ENCODE measurements at places on chromosomes 3 and 15.

DNA sequence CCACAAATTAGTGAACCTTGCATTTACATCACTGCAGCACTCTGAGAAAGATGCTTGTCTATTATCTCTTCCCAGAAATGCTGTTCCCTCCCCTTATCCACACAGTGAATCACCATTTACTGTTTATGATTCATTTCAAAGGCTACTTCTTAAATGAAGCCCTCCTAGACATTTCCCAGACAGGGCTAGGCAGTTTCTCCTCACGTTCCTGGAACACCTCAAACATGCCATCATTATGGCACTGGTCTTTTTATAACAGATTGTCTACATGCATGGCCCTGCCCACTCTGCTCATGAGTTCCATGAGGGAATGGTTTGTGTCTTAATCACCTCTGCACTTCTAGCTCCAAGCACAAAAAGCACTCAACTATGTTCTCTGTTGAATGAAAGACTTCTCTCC, 32.2 kb upstream of the TM2D3 start:
- H3K27ac ChIP-seq: no peak overlapping the region
- peaks cover 48% of the 10 kb centered on the region for H3K36me3 ChIP-seq
- H3K27me3 ChIP-seq: no peaks in the 10 kb centered on the region
- no peak overlapping the region for H3K4me3 ChIP-seq
- H3K4me1 ChIP-seq: no peaks in the 10 kb centered on the region
- DNase-seq: no peak

DNA sequence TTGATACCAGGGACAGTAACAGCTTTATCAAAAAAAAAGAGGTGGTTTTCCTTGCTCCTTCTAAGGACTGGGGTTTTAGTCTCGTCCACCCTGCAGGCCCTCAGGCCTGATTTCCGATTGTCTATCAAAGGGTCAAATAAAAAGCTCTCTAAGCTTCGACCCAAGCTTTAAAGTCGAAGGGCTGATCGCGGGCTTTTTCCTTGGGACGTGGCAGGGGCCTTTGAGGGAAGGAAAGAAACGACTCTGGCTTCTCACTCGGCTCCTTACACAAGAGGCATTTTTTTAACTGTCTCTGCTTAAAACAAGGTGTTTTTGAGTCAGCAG, 354 bp upstream of the KLHL24 start:
- peak overlapping the region; percentile 100 for H3K27ac ChIP-seq
- H3K4me1 ChIP-seq: peaks cover 18% of the 10 kb centered on the region
- no peaks in the 10 kb centered on the region for H3K27me3 ChIP-seq
- H3K36me3 ChIP-seq: no peaks in the 10 kb centered on the region

DNA sequence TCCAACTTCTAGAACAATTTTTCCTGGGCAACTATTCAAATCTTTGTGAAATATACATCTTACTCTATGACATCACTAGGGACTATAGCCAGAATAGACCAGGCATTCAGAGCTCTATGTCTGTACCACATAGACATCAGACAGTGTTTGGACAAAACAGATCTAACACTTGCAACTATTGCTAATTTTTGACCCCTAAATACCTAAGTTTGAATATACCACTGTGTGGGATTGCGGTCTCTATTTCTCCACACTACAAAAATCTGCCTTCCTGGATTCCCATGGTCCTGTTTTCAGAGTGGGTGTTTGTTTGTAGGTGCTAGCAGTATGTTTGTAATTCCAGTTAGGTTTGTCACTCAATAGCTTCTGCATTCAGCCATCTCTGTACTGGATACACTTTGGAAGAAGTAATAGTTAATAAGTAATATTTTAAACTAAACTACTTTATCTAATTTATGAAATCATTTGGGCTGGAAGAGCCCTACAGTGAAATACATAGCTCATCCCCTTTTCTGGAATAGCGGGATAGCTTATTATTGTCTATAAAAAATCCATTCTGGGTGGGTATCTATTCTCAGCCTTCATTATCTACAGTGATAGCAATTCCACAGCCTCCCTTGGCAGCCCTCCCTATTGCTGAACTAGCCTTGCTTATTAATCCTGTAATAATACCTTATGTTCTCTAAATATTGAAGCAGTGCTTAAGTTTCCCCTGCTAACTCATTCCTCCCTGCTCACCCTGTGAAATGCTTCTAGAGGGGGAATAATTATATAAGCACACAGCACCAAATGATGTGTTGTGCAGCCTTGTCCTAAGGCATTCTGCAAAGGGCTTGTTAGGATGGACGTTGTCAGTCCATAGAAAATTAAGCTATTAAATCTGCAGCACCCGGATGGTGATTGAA, 49.4 kb downstream of the RBMS3 start:
- no peak overlapping the region for H3K27ac ChIP-seq
- no peak overlapping the region for H3K4me3 ChIP-seq
- peaks cover 33% of the 10 kb centered on the region for H3K4me1 ChIP-seq
- H3K36me3 ChIP-seq: no peaks in the 10 kb centered on the region

DNA sequence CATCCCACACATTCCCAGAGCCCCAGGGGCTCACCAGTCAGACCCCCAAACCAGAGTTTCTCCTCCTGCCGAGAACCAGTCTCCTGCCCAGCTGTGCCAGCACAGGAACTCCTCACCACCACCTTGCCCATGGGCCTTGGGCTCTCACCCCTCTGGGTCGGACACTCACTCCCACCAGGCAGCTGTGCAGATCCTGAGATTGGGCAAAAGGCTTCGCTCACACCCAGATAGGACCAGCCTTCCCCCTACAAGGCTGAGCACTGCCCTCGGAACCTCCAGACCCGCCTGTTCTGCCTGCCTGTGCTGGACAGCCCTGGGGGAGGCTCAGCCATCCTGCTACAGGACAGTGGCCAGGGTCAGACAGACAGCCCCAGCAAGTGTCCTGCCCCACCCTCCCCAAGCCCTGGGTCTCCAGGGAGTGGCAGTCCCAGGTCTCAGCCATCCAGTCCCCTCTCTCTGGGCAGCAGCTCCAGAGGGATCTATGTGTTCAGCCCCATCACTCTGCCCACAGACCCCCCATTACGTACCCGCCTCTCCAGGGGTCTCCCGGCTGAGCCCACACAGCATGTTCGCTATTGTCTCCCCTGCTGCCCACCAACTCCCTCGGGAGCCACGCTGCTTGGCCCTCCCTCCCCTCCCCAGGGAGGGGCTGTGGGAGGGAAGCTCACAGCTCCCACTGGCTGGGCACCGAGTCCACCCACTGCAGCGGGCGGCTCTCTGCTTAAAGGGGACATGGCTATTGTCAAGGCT, at the start of gene GRIP2:
GRIP2 (minus strand) TSS at position 601 of the 750 bp plus-strand sequence; CDS start at position 567, 34 bp downstream.
- H3K4me3 ChIP-seq: no peak within 1 kb of the TSS
- H3K27ac ChIP-seq: no peak within 1 kb of the TSS
- no peaks in the 10 kb centered on the region for H3K36me3 ChIP-seq
- no peak for DNase-seq
- H3K27me3 ChIP-seq: peaks cover 11% of the 10 kb centered on the region

DNA sequence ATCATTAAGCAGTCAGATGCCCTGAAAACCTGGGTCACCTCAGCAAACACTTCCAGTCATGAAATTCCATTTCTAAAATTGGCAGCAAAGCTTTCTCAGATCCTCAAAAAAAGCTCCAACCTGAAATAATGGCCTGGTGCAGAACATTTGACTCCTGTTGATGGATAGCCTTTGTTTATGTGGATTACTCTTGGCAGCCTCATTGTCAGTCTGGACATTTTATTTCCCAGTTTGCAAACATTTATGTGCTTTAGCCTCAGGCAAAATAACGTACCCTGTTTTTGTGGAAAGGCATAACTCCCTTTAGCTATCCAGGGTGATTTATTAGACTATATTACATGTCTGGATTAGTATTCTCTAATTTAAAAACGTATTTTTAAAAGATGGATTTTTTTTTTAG, 53.9 kb downstream of the PXYLP1 start:
- H3K36me3 ChIP-seq: peaks cover 7% of the 10 kb centered on the region
- H3K4me3 ChIP-seq: no peak overlapping the region
- DNase-seq: no peak
- no peaks in the 10 kb centered on the region for H3K27me3 ChIP-seq

DNA sequence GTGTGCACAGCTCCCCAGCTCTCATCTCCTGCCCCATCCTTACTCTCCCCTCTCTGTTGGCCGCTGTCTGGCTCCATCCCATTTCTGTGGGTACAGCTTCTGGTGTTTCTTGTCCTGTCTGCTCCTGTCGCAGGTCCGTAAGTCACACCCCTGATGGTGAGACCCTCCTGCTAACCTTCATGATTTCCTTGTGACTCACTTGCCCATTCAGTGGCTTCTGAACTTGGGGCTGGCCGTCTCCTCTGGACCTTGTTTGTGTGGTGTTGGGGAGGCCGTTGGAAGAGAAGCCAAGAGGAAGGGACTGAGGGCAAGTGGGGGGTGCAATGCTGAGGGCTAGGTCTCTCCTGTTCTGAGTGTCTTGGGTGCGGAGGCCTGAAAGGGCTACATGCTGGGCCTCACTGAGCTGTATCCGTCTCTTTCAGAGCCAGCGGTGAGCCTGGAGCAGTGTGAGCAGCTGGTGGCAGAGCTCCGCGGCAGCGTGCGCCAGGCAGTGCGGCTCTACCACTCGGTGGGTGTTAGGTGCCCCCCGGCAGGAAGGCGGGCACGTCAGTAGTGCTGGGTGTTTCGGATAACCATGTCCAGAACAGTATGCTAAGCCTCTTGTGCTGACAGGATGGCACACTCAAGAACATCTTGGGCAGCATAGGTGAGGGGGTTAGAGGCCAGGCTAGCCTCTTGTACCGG, 3.7 kb upstream of the JMJD7 start:
- H3K36me3 ChIP-seq: peaks cover 65% of the 10 kb centered on the region
- H3K27ac ChIP-seq: no peak overlapping the region
- no peaks in the 10 kb centered on the region for H3K27me3 ChIP-seq
- DNase-seq: no peak
- no peak overlapping the region for H3K4me3 ChIP-seq
- peaks cover 20% of the 10 kb centered on the region for H3K4me1 ChIP-seq

GRCh38 chr15:70311821-70312220, 214.1 kb upstream of the TLE3 start:
- H3K4me3 ChIP-seq: no peak overlapping the region
- no peaks in the 10 kb centered on the region for H3K4me1 ChIP-seq
- no peaks in the 10 kb centered on the region for H3K27me3 ChIP-seq
- no peak for DNase-seq

DNA sequence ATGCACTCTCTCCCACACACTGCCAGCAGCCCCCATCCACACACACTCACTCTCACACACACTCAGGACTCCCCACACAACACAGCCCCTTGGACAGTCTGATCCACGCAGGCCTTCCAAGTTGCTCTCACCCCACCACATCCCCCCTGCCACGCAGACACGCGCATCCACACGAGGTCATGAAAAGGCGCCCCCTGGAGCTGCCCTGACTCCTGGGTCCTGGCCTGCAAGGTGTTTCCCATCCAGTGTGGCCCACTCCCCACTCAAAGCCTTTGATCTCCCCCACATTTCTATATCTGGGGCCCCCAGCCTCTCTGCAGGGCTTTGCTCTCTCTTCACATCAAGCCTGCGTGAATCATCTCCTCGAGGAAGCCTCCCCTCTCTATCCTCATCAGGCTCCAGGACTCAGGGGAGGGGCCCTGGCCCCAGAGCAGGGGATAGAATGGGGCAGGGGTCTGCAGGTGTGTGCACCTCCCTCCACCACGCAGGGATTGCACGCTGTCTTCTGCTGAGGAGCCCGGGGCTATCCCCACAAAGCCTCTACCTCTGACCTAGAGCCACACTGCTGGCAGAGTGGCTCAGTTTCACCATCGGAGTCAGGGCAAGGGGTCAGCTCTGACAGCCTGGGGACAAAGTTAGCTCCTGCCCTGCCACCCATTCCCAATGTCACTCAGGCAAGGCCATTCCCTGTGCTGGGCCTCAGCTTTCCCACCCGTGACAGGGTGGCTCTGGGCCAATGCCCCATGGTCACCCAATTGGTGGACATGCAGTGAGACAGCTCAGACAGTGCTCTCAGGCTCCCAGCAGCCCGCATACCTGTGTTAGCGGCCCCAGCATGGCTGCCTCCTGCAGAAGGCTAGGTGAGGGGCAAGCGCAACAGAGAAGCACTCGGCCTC, 6.4 kb downstream of the MYL3 start:
- peak; percentile 44 for DNase-seq
- no peaks in the 10 kb centered on the region for H3K36me3 ChIP-seq
- no peaks in the 10 kb centered on the region for H3K27me3 ChIP-seq
- no peak overlapping the region for H3K27ac ChIP-seq
- H3K4me3 ChIP-seq: no peak overlapping the region
- H3K4me1 ChIP-seq: no peaks in the 10 kb centered on the region

- no peak overlapping the region for H3K4me3 ChIP-seq
- H3K4me1 ChIP-seq: peaks cover 23% of the 10 kb centered on the region
- DNase-seq: no peak
- H3K27me3 ChIP-seq: no peaks in the 10 kb centered on the region
These were observed 70.8 kb downstream of the FBLN2 start for GRCh38 chr3:13619661-13620230.

DNA sequence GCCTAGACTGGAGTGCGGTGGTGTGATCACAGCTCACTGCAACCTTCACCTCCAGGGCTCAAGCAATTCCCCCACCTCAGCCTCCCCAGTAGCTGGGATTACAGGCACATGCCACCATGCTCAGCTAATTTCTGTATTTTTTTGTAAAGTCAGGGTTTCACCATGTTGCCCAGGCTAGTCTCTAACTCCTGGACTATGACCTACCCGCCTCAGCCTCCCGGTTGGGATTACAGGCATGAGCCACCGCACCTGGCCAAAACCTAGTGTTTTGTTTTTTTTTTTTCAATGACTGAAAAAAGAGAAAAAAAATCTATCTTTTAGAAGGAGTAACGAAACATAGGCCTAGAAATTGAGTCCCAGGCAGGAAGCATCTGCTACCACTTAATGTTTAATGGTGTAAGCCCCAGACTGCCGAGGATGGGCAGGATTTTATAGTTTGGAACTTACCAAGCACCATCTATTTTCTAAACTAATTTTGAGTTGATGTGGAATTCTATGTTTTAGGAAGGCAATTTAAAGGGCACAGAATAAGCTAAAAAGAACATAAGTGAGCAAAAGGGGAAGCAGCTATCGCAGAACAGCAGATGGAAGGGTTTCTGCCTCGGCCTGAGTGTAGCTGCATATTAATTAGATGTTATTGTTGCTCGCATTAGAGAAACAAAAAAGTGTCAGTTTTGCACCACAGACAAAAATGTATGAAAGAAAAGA, 24.2 kb upstream of the CA12 start:
- no peak overlapping the region for H3K27ac ChIP-seq
- DNase-seq: no peak
- H3K27me3 ChIP-seq: no peaks in the 10 kb centered on the region

DNA sequence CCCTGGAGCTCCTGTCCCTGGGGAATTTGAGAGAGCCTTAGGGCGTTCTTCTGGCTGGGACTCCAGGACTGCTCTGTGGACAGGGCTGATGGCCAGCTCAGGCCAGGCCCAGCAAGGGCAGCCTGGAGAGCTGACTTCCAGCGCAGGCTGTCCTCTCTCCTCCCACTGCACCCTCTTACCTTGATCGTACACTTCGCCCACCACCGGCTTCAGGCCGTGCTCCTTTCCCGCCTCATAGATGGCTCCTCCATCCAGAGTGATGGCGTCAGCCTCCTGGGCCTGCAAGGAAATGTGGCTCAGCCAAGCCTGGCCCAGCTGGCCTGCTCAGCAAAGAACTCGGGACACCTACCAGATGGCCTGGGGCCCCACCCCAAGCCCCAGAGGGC, 3.1 kb downstream of the MELTF start:
- DNase-seq: no peak
- no peak overlapping the region for H3K4me3 ChIP-seq
- H3K4me1 ChIP-seq: peaks cover 34% of the 10 kb centered on the region
- H3K27ac ChIP-seq: no peak overlapping the region
- no peaks in the 10 kb centered on the region for H3K36me3 ChIP-seq

- no peak for DNase-seq
- peaks cover 99% of the 10 kb centered on the region for H3K36me3 ChIP-seq
- no peak overlapping the region for H3K4me3 ChIP-seq
- H3K27ac ChIP-seq: no peak overlapping the region
- no peaks in the 10 kb centered on the region for H3K27me3 ChIP-seq
These were observed 8.5 kb upstream of the GRAMD2A start for GRCh38 chr15:72205896-72206676.

All from suprapubic skin (tissue), 4 donors.